ENCODE measurements at places on chromosomes 4 and X.

GRCh38 chr4:76492055-76492454 lies 57.0 kb downstream of the SHROOM3 start:
- no peak for DNase-seq

DNA sequence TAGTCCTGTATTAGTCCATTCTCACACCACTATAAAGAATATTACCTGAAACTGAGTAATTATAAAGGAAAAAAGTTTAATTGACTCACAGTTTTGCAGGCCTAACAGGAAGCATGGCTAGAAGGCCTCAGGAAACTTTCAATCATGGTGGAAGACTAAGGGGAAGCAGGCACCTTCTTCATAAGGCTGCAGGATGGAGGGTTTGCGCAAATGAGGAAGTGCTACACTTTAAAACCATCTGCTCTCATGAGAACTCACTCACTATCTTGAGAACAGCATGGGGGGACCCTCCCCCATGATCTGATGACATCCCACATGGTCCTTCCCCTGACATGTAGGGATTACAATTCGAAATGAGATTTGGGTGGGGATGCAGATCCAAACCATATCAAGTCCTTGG lies 12.1 kb upstream of the MAGEA11 start:
- DNase-seq: no peak

GRCh38 chrX:17859609-17860178 lies 1.4 kb downstream of the RAI2 start:
- DNase-seq: no peak

DNA sequence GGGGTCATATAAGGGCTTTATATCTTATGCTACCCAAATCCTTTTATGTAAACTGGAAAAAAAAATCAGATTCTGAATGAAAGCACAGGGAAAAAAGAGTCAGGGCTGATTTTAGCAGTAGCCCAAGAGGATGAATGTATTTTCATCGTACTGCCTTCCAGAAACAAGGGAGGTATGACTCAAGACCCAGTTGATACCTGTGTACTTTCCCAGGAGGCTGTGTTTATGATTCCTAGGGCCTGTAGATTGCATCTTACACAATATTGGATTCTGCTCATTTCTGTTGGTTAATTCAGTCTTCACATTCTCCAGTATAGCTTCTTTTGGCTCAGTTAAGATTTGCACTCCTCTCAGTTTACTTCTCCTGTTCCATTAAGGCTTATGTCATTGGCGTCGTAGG lies 127.9 kb upstream of the LIMCH1 start:
- no peak for DNase-seq

- DNase-seq: no peak
Measured at GRCh38 chrX:137519459-137519858, 46.5 kb upstream of the ZIC3 start.

DNA sequence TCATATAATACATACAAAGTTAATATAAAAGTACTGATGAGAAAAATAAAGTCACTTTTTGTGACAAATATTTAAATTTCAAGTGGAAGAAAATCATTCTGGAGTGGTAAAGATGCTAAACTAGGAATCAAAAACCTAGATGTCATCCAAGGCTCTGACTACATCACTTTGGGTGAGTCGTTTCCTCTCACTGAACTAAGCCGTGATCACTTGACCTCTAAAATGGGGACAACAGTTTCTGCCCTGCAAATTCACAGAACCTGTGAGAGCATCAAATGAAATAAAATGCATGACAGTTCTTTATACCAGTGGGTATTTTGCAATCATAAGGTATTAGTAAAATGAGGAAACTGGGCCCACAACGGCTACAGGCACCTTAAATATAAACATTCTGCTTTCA lies 63.8 kb downstream of the PRDM5 start:
- DNase-seq: no peak

GRCh38 chr4:137641544-137641943 lies 109.2 kb upstream of the PCDH18 start:
- peak; percentile 36 for DNase-seq

DNA sequence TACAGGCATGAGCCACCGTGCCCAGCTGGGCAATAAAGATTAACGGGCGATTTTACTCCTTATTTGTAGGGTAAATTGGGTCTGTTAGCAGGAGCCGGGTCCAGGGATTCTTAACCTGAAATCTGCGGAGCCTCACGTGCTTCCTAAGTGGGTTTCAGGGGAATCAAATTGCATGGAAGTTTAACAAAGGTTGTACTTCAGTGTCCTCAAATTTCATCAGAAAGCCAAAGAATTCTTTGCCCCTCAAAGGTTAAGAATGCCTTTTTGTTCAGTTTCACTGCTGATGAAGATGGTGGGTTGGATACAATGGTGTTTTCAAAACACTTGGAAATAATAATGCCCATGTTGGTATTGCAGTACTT lies 67.9 kb downstream of the AFF1 start:
- no peak for DNase-seq

GRCh38 chrX:10108288-10108687 lies 48.5 kb upstream of the CLCN4 start:
- no peak for DNase-seq

- peak; percentile 38 for DNase-seq
Measured at GRCh38 chr4:42397635-42398170, 415 bp downstream of the SHISA3 start.

- no peak for DNase-seq
Measured at GRCh38 chr4:99165978-99166377, 21.9 kb upstream of the ADH4 start.

- no peak for DNase-seq
Measured at GRCh38 chr4:68476191-68476590, 28.9 kb downstream of the TMPRSS11E start.

DNA sequence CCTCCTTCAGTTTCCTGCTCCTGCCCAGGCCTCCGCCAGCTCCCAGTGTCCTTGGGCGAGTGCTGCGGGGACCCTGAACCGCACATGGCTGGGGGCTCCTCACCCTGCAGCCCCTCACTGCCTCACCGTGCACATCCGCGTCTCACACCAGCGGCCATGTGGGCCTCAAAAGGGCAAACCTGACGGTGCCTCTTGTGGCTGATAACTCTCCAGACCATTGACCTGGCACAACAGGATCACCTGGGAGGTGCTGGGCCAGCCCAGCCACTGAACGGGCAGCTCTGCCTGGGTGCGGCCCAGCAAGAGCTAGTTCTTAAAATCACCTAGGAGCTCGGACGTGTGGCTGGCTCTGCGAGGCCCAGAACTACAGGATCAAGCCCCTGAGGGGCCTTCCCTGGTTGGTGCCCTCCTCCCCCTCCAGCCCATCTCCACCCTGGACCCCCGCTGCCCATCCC lies 4.1 kb upstream of the S100P start:
- DNase-seq: no peak

DNA sequence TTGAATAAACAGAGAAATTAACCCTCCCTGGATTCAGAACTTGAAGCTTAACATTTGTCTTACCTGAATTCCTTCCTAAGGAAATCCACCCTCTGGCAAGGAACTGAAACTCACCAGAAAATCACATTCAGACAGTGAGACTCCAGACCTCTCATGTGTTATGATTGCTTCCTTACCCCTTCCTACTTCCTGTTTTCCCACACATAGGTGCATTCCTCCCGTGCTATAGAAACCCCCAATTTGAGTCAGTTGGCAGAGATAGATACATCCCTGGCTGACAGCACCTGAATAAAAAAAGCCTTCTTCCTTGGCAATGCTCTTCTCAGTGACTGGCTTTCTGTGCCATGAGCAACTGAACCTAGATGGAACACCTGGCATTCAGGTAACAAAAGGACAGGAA lies 157.0 kb upstream of the SMIM31 start:
- DNase-seq: no peak

- no peak for DNase-seq
Measured at GRCh38 chr4:151658959-151659600, 101.7 kb downstream of the GATB start.

DNA sequence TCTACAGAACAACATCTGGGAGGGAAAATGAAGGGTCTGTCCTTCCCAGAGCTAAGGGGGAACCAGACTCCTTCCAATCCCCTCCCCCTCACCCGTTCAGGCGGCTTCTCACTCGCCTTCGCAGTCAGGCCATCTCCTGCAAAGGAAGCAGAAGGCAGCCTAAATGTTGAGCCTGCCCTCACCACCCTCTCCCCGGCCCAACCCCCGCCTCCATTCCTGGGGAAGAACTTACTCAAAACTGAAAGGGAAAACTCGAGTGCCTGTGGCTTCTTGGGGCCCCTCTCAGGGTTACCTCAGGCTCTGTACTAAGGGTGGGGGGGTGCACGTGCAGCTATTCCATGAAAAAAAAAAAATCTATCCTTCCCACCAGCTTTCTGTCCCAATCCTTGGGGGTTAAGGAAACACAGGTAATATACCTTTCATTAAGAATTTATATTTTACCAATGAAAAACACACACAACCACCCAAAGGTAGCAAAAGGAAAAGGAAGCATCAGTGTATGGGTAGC lies 2.4 kb downstream of the ZMYM3 start:
- DNase-seq: no peak

DNA sequence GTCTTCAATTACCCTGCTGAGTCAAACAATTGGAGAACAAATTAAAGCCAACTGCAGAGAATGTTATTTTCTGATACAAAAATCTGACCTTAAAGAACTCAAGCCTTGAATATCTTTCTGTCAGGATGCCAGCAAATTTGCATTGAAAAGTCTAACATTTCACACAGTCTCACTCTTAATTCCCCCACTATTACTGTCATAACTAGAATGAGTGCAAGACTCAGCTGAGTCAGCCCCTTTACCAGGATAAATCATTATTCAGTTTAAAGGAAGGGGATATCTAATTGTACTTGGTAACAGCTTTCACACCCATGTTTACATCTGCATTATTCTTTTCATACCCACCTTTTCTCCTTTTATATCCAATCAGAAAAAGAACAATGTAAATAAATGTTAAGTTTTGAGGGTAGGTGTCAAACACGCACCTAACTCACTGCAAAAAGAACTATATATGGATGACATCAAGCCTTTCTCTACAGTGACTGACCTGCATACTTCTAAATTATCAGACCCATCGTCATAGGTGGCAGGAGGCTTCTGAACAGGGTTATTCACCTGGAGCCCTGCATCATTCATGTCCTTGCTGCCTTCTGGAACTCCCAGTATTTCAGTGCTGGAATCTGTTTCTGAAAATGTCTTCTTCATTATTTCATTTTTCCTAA lies 117.4 kb downstream of the TMA16 start:
- no peak for DNase-seq

DNA sequence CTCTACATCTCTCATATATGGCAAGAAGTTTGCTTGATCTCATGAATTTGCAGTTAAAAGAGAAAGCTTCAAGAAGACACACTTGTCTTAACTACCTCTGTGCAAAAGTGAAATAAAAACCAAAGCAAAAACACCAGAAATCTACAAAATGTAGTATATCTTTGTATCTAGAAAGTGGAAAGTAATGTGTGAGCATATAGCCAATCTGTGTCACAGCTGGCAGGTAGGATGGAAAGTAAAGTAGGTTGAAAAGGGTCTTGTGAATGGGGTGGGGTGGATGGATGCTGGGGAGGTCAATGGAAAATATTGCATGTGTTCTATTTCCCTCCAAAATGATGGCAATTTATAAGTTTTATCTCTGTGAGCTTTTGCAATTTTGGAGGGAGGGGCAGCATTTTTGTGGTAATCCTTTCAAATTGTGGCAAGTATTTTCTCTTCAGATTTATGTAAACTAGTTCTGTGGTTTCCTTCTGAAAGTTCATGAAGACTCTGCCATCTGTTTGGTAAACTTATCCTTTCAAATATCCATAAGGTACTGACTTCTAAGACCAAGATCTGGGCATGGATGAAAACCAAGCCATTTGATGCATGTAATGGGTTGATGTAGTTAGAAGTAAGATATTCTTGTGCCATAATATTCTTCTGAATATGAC lies 215.9 kb upstream of the GIMD1 start:
- no peak for DNase-seq

- no peak for DNase-seq
Measured at GRCh38 chr4:100982345-100982744, 365.0 kb downstream of the PPP3CA start.

DNA sequence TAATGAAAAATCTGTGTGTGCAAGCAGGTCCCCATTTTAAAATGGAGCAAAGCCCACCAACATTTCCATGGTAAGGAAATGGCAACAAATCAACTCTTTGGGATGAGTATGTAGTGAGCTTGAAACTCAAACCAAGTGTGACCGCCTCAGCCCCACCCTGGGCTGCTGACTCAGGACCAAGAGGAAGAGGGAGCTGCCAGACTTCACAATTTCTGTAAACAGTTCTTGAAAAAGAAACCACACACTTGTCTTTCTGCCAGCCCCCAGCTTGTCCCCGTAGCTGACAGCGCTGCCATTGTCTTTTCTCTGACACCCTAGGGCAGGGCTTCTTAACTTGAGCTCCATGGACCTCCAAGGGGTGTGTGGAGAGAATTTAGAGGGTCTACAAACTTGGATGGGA lies 10.3 kb downstream of the RTL5 start:
- DNase-seq: peak; percentile 71

- no peak for DNase-seq
Measured at GRCh38 chr4:89397441-89397840, 89.8 kb upstream of the GPRIN3 start.

- DNase-seq: no peak
Measured at GRCh38 chr4:94843216-94843615, 85.5 kb downstream of the BMPR1B start.

DNA sequence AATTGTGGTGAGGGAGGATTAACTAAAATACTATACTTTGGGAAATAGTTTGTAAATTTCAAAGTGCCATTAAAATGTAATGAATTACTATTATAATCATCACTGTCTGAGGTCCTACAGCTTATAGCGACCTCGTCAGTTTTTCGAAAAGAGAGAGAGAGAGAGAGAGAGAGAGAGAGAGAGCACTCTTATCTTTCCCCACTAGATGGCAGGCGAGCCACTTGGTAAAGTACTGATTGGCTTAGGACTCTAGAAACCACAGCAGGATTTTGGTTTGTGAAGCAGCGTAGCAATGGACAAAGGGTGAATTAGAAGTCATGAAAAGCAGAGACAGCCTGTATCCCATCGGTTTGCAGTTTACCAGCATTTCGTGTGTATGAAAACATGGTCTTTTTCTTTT lies 52.5 kb downstream of the LINC00632 start:
- DNase-seq: peak; percentile 48

- no peak for DNase-seq
Measured at GRCh38 chr4:112516066-112516470, at the start of gene NEUROG2. Gene NEUROG2 (minus strand): TSS chr4:112516180. CDS start chr4:112515475, 705 bp downstream.

DNA sequence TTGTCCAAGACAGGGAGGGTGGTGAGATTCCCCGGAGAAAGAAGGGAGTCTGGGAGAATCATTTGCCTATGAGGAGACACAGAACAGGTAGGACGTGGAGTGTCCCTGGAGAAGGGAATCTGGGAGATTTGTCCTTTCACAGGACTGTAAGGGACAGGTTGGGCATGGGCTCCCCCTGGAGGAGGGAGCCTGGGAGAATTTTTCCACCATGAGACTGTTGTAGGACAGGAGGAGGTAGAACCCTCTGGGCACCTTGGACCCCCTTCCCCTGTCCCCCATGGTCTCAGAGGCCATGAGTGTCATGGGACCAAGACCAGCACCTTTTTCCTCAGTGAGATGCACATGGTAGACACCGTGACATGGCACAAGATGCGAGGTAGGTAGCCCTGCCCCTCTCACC lies 2.8 kb downstream of the PORCN start:
- DNase-seq: no peak

GRCh38 chr4:40241941-40242340 lies 45.1 kb downstream of the RHOH start:
- no peak for DNase-seq
